C1 segment of cervical spinal cord (tissue), 14 donors: ENCODE measurements at places on chromosomes 16 and 17.

DNA sequence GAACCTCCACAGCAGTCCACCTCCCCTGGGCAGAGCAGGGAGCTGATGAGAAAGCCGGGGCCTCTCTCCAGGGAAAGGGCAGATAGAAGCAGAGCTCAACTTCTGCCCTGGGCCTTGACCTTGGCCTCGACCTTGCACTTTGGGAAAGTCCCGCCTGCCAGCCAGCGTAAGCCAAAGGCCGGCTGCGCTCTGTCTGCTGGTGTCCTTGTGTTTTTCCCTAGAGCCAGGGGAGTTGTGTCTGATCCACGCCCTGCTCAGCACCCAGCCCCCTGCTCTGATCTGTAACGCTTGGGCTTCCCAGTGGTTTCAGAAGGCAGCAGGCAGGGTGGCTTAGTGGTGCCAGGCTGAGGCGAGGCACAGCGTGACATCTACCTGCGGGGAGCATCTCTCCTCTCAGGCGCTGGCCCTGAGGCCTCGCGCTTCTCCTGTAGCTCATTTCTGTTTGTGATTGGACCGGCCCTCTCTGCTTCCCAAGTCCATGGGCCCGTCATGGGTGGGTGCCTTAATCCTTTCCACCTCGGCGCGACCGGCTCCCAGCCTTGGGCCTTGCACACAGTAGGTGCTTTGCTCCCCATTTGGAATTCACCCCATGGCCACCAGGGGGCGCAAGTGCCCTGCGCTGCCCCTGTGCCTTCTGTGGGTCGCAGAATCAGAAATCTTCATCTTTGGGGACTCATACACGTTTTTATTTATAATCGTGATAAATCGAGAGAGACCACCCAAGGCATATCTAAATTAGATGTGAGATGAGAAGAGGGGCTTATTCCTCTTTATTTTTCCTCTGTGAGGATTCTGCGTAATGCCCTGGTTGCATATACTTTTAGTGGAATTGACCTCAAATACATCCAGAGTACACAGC, 24.2 kb downstream of the SGSH start:
- no peak for DNase-seq

- DNase-seq: peak; percentile 84
These were observed 5.5 kb upstream of the RHBDF2 start for GRCh38 chr17:76506408-76507345.

DNA sequence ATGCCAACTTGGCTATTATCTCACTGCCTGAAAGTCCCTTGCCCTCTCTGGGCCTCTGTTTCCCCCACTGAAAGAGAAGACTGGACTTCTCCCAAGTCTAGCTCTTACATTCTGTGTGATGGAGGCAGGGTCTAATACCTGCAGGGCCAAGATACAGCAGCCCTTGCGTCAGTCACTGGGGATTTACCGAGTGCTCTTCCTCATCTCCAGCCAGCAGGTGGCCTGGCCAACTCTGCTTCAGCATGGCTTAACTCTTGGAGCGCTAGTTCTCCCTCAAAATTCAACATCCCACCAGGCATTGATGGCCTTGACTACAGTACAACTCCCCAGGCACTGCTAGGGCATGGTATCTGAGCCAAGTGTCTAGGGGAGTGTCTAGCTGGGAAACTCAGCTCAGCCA, 19.9 kb upstream of the MTMR4 start:
- DNase-seq: no peak

GRCh38 chr17:19727501-19728078, 11.2 kb upstream of the SLC47A2 start:
- DNase-seq: peak; percentile 88

- no peak for DNase-seq
These were observed 266.5 kb upstream of the PSMD7 start for GRCh38 chr16:74030000-74030706.

DNA sequence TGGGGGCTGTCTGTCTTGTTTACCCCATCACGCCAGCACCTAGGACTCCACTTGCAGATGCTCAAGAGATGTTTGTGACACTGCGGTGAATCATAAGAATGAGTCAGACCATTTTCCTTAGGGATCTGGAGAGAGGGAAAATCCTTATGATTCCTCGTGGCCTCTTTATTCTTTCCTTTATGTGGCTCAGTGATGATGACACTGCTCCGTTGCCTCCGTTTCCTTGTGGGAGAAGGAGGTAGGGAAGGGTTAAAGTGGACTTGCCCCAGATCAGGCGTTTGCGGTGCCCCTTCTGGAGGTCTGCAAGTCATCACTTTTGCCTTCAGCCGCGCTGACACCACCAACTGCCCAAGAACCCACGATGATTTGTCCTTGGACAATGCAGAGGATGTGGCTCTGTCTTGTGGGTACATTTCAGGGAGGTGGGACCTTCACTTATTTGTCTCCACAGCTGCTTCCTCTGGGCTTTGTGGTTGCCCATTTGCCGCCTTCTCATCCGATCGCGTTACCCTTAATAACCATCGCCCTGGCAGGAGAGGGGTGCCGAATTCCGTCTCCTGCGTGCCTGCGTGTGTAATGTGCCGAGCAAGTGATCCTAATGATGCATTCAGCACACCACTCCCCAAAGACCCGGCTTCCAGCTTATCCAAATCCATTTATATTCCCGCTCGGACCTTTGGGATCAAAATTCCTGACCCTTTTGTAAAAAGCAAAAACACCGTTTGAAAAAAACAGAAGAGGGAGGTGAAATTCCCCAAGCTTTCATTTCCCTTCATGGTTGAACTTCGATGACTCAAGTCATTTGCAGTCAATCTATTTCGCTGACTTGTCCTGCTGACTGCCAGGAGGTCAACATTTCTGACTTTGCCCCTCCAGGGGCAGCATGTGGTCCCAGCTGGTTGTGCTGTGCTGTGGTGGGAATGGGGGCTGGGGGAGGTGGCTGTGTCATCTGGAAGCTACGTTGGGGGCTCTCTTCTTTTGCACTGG, 87.2 kb upstream of the IRX3 start:
- no peak for DNase-seq

- no peak for DNase-seq
These were observed 14.6 kb downstream of the ALOX12B start for GRCh38 chr17:8072729-8073461.
